ENCODE measurements at places on chromosomes 7 and 10.

DNA sequence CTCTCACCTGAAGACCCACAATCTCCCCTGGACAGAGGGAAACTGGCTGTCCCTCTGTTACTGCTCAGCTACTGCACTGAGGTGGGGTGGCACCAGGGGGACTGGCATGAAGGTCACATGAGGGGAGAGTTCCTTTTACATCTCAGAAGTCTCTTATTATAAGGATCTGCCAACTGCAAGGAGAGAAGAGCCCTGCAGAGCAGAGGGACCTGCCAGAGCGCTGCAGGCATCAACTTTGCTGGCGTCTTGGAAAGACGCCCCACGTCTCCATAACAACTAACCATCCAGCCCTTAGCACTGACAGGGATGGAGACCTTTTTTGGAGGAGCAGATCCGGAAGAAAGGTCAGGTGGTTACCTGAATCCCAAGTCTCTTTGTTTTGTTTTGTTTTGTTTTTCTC lies 218.6 kb downstream of the KCNMA1 start:
- no peak for DNase-seq

DNA sequence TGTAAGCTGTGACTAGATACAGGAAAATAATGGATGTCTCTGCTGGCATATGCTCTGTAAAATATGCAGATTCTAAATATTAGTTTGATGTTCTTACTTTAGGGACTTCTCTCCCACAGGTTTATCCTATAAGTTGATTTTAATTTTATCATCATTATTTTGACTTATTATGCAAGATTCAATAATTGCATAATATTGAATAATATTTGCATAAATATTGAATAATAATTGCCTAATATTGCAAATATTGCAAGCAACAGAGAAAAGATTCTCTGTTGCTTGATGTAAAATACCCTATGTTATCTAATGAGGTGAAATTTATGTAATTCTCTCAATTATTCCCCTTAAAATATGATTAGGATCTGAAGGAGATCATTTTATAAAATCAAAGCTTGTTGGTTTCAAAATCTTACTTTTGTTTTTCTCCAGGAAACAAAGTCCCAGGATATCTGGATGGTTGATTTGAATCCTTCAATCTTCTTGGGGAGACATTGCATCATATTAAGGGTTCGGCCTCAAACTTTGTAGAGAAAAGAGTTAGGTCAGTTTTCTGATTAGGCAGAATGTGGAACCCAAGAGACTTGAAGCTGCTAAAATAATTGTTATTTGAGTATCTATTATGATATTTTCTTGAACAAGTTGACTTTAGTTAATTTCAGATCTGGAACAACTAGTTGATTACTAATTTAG lies 92.8 kb upstream of the MTPN start:
- no peak for DNase-seq

DNA sequence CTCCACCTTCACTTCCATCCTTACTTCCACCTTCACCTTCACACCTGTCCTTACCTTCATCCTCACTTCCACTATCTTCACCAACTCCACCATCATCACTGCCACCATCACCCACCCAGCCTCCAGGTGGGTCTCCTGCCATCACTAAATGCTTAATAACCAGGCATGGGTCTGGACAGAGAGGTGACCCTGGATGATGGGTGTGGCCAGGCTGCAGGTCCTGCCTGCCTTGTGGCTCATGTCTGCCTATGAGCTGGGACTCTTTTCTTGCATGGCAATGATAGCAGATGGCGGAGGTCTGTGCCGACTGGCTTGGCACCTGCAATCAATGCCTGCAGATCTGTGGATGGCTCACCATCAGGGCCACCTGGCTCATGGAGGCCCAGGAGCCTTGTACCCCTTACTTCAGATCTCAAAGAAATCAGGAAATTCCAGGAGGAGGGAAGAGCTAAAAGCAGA lies 60.1 kb upstream of the ELN start:
- DNase-seq = no peak

GRCh38 chr10:11891776-11892486 lies 68.8 kb downstream of the PROSER2 start:
- DNase-seq = no peak

- no peak for DNase-seq
These were observed 49.7 kb downstream of the RABGEF1 start for GRCh38 chr7:66790196-66790595.

- no peak for DNase-seq
These were observed 2.8 kb upstream of the DEPP1 start for GRCh38 chr10:44981172-44982113.

GRCh38 chr7:31811650-31812461 lies 124.8 kb downstream of the PPP1R17 start:
- no peak for DNase-seq

- DNase-seq = no peak
These were observed 3.5 kb downstream of the COBL start for GRCh38 chr7:51312951-51313737.

GRCh38 chr10:74854610-74855009 lies 28.2 kb downstream of the KAT6B start:
- no peak for DNase-seq

- DNase-seq = no peak
These were observed 22.0 kb upstream of the TM9SF3 start for GRCh38 chr10:96608805-96609204.

DNA sequence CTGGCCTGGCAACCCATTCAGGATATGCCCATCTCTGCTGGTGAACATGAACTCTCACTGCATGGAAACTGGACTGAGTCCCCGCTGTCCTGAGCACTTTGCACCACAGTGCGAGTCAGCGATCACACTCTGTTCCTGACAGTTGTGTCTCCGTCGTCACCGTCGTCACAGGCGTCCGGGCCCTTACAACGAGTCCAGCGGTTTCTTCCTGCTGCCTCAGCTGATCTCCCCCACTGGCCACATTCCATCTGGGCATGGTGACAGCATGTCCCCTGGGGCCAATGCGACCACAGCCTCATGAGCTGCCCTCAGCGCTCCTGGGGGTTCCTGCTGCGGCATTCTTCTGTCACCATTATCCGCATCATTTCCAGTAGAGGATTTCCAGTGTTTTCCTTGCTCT lies 76.8 kb upstream of the KLF6 start:
- no peak for DNase-seq

DNA sequence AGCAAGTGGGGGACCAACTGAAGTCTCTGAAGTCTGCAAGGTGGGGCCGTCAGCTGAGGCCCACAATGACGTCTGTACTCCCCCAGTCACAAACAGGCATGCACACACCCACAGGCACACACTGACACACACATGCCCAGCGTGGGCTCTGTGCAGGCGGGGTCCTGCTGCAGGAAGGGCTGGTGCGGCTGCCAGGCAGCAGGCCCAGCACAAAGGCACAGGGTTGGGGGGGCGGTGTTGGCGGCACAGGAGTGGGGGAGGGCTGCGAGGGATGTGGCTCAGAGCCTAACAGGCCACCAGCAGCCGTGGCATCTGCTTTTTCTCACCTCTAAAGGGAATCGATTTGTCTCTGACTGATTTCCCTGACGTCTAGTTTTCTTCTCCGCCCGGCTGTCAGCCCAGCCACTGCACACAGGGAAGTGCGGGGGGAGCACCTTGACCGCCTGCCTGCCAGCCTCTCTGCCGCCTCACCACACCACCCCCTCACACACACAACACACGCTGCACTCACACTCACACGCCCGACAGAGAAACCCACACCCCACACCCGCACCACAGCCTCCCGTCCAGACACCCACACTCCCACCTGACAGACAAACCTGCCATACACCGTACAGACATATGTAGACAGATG lies 43.5 kb upstream of the ZMIZ1 start:
- no peak for DNase-seq

GRCh38 chr7:107889992-107890391 lies 991 bp upstream of the DLD start:
- DNase-seq = no peak

GRCh38 chr10:14593806-14594205 lies 180.9 kb downstream of the FAM107B start:
- no peak for DNase-seq

GRCh38 chr10:129446183-129446581 lies 20.9 kb upstream of the MGMT start:
- DNase-seq = no peak

DNA sequence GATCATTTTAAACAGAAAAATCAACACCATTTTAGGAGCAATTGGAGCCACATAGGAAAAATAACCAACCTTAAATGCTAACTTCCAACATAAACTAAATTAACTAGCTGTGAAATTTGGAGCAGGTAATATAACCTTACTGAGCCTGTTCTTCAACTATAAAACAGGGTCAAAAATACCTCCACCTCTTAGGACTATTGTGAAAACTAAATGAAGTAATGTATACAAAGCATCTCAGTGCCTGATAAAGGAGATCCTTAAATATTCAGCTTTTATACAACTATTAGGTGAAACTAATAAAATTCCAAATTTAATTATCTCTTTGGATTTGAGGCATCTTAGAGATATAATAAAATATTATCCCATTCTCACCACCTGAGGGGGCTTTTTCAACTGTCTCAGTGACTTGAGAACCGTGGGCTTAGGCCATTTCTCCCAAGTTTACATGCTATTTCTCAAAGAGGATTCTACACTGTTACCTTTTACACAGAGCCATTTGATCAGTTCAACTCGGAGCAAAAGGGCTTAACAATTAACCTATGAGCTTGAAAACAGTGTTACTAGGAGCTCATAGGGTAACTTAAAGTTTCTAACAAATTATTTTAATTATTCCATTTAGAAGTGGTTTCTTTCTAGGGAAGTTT lies 165.0 kb upstream of the ASAH2 start:
- DNase-seq = no peak

- DNase-seq = no peak
These were observed 1.9 kb downstream of the SYPL1 start for GRCh38 chr7:106110238-106110560.

DNA sequence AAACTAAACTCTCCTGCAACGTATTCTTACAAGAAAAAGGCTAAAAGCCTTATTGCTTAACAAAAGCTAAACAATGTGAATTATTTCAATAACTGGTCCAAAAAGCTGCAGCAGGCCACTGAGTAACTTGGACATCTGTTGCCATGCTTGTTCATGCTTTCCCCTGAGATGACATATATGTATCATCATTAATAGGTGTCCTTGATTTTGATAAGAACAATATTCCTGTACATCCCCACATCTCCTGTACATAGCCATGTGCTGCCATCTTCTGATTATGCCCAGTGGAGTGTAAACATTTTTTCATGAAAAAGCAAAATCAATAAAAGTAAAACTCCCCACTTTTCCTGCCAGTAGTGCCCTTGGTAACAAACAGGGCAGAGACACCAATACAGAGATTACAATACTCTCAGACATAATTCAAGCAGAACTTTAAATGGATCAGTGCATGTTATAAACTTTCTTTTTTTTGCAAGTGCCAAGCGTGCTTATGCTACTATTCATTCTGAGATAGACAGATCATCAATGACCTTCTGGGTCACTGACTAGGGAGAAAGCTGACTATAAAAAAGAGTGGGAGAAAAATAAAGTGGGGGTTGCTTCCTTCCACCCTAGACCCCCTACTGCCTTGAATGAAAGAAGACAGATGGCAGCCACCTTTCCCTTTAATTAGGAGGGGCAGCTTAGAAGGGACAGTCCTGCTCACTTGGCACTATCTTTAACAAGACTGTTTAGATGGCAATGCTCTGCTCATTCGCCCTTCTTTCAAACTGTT lies 205.5 kb upstream of the KLF14 start:
- DNase-seq = no peak

DNA sequence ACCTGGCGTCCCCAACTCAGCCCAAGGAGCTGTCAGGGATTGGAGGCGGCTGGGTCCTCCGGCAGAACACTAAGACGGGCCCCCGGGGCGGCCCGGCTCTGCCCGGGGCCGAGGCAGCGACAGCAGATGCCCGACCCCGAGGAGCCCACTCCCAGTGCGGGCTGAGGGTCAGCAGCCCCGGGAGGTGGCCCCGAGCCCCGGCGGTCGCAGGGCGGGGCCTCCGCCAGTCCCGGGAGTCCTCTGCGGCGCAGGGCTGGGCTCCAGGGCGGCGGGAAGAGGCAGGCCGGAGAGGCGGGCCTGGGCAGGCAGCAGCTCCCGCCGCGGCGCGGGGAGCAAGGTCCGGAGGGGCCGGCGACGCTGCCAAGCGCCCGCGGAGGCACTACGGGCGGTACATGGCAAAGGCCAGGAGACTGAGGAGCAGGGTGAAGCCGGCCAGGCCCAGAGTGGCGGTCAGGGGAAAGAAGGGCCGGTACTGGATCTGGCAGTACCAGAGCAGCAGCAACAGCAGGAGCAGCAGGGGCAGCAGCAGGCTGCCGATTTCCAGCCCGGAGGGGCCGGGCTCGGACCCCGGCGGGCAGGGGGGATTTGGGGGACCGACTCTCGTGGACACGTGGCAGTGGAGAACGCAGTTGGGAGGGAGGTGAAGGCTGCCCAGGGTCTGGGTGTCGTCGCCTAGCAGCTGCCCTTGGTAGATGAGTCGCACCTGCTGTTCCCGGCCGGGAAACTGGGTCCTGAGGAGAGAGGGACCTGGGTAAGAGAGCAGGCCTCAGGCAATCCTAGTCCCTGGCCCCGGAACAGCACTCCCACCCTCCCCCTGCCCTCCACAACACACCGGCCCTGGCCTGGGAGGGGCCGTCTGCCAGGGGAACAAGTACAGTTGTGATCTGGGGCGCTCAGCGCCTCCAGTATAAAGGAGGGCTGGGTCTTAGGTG lies 827 bp upstream of the FASTK start:
- no peak for DNase-seq

GRCh38 chr7:95899919-95900513 lies 127.7 kb downstream of the DYNC1I1 start:
- DNase-seq = no peak

DNA sequence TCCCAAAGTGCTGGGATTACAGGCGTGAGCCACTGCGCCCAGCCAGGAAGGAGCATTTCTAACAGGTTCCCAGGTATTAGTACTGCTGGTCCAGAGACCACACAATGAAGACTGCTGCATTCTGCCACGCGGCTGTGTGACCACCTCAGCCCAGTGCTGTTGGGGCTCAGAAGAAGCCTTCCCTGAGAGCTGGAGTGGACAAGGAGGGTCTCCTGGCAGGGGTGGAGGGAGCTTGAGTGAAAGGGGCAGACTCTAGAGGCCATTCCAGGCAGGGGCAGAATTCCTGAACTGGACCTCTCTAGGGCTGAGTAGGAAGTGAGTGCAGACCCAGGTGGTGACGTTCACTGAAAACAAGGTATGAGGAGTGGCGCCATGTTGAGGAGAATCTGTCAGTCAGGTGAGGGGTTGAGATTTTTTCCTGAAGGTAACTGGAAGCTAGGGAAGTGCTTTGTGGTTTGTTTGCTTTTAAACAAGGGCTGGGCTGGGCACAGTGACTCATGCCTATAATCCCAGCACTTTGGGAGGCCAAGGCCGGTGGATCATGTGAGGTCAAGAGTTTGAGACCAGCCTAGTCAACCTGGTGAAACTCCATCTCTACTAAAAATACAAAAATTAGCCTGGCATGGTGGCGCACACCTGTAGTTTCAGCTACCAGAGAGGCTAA lies 67.6 kb downstream of the TACC2 start:
- no peak for DNase-seq

GRCh38 chr10:30917789-30918188 lies 113.9 kb downstream of the ZNF438 start:
- DNase-seq = no peak

- no peak for DNase-seq
These were observed 101.0 kb downstream of the MYL10 start for GRCh38 chr7:101527844-101528667.

- no peak for DNase-seq
These were observed 57.0 kb upstream of the DKK1 start for GRCh38 chr10:52256832-52257691.

All from LNCaP clone FGC (cell line).